Kidney capillary endothelial cell (primary cell): ENCODE measurements at places on chromosomes 13 and 19.

DNA sequence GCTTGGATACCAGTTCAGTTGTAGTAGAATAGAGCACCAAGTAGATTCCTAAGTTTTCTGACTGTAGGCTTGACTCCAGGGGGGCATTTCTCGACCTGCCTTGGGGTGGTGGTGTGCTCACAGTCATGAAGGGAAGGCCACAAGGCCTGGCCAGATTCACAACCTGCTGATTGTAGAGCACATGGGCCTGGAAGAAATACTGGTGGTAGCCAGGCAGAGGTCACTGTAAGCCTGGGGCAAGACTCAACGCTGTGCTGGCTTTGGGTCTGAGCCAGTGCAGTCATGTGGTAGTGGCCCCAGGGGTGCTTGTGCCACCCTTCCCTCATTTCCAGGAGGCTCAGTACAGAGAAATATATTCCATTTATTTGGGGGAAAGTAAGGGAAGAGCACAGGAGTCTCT lies 832.3 kb upstream of the SLC10A2 start:
- no peak for DNase-seq

- DNase-seq = no peak
Observed at GRCh38 chr13:24858953-24859352, 95.0 kb downstream of the RNF17 start.

- DNase-seq = peak; percentile 97
Observed at GRCh38 chr13:41465241-41465847, 8.0 kb downstream of the RGCC start.

GRCh38 chr19:35729763-35730162 lies 12.0 kb downstream of the KMT2B start:
- no peak for DNase-seq
